ENCODE measurements at places on chromosomes 6 and 20.
A peak's percentile ranks its signal among the peaks of the same experiment; 100 is the strongest.

DNA sequence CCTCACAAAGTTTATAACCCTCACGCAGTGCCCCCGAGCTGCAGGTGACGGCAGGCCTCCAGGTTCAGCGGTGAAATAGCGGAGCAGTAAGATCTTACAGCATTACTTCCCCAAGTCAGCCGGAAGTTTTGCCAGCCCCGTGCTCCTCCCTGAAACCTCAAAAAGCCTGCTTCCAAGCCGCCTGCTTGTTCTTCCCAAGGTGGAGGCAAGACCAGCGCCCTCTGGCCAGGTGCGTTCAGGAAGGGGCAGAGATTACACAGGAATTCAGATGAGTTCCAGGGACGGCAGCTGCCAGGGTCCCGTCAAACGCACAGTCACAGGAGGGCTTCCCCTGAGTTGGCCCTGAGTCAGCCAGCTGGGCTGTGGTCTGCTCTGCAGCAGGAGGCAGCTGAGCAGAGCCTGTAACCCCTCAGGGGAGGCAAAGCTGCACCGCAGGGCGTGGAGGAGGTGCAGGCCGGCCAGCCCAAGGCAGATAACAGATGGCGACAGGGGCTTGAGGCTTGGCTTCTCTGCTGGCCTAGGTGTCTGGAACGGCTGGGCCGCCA, 124.1 kb upstream of the RPS6KA2 start:
- no peak for DNase-seq

DNA sequence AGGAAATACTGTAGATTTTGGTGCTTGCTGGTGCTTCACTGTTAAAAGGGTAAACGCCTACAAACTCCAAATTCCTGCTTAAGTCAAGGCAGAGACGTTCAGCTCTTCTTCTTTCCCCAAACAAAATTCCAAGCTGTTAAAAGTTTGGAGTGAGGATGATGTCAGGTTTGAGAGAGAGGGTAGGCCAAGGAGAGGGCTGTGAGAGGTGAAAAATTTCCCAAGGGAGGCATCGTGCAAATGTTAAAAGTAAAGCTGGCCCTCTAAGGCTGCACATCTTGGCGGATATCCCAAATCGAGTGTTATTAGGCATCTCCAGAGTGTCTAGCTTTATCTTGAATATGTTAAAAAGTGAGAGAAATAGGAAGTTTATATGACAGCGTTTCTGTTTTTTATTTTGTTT, 651.8 kb downstream of the QKI start:
- DNase-seq: no peak

DNA sequence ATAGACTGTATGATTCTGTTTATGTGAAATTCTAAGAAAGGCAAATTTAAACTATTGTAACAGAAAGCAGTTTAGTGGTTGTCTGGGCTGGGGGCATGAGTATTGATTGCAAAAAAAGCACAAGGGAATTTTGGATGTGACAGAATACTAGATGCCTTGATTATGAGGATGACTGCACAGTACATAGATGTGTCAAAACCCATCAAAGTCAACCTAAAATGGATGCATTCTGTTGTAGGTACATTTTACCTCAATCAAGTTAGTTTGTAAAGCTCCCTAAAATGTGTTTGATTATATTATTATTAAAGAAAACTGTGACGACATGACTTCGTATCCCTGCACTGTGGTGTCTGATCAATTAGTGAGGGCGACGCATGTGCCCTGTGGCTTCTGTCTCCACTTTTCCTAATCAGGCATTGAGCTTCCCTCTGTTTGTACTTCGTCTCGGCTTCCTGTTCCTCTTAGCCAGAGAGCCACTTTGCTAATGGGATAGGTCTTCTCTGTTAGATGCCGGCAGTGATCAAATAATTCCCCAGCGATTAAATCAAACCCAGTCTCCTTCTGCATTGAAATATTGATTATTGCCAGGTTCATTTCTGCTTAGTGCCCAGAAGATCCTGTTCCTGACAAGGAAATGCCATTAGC, 118.3 kb upstream of the GGTLC1 start:
- DNase-seq: no peak

- DNase-seq: no peak
Observed at GRCh38 chr6:43171707-43172103, 636 bp downstream of the SRF start.

DNA sequence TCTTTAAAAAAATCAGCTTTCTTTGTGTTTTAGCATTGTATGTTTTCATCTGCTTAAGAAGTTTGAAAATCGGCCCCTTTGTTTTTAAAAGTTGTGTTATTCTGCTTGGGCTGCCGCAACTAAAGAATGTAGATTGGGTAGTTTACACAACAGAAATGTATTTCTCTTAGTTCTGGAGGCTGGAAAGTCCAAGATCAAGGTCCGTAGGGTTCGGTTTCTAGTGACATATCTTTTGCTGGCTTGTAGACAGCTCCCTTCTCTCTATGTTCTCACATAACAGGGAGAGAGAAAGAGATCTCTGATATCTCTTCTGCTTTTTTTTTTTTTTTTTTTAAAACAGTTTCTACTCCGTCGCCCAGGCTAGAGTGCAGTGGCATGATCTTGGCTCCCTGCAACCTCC, 138.6 kb downstream of the TBC1D7 start:
- DNase-seq: no peak

DNA sequence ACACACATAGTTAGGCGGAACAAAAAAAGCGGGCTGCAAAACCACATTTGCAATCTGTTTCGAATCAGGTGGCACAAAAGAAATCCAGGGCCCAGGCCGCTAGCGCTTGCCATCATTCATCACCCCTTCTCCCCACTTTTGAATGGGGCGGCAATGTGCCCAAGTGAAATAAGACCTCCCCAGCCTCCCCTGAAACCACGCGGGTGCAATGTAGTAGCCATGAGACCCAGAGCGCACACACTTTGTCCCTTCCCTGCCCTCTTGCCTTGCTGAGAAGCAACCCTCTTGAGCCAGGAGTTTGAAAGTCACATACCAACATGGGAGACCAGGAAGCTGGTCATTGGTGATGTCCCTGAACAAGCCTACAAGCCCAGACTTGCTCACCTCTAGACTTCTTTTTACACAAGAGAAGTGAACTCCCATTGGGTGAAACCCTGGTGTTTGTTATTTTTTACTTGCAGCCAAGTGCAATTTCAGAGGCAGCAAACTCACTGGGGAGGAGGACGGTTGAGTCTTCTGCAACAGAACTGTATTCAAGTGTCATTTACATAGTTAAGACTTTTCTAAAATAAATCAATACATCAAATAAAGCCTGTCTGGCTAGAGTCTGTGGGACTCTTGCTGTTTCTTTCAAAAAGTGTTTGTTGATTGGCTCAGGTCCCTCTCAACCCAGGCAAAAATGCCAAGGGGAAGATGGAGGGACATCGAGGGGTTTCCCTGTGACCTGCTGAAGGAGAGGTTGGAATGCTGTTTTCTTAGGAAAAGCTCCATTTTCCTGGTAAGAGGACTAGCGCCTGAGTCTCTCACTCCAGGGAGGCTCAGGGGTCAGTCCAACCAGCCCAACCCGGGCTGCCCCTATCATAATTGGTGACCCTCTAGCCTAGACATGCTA, 138.1 kb upstream of the PTPN1 start:
- DNase-seq: no peak

GRCh38 chr6:101400326-101401135, 7.0 kb downstream of the GRIK2 start:
- DNase-seq: no peak

DNA sequence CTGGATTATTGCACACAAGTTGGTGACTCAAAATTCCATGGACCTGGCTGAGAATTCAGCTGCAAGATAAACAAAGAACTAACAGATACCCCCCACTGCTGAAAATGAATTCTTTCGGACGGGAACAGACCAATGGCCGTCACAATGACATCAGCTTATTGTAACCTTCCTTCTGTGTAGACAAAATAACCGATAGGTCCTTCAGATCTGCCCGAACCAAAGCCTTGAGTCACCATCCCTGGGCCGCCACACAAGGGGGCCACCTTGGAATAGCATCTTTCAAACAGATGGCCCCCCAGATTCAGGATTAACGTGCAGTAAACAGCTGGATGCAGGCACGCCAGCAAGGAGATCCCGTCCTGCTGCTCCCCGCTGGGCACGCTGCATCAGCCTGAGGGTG, 214.0 kb upstream of the EXOC2 start:
- DNase-seq: no peak

DNA sequence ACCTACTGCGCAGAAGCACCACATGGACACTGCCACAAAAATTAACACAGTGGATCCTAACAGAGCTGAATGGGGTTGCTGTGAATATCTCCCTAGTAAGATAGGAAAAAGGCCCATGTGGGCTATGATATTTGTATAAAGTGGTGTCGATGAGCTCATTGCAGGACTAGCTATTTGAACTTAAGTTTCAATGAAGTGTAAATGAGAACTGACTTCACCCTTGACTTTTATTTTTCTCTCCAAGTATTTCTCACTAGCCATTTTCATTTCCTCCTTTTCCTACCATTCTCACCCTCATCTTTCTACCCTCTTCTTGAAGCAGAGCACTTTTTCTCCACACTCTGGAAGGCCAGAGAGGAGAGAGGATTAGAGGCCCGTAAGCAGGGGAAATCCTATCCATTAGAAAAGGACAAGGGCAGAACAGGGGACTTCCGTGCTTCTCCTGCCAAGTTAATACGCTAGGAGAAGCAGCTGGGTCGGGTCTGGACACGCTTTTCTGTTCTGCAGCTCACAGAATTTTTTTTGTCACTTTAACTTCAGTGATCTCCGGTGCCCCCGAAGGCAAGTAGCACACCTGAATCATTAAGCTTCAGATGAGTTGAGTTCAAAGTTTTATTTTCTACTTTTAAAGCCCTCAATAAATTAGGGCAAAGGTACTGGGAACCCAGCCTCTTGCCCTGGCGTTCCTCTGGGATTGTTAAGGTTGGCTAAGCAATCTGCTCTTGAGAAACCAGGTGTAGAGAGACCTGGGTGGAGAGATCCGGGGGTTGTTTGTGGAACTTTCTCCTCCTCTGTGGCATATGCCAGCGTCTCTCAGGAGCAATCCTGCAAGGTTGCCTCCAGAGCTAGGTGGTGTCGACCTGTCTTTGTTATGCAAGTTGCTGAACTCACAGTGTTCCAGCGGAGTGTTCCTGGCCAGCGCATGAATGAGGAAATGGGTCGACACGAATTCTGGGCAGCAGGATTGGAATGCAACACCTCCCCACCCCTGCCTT, 56.2 kb upstream of the ARID1B start:
- no peak for DNase-seq

DNA sequence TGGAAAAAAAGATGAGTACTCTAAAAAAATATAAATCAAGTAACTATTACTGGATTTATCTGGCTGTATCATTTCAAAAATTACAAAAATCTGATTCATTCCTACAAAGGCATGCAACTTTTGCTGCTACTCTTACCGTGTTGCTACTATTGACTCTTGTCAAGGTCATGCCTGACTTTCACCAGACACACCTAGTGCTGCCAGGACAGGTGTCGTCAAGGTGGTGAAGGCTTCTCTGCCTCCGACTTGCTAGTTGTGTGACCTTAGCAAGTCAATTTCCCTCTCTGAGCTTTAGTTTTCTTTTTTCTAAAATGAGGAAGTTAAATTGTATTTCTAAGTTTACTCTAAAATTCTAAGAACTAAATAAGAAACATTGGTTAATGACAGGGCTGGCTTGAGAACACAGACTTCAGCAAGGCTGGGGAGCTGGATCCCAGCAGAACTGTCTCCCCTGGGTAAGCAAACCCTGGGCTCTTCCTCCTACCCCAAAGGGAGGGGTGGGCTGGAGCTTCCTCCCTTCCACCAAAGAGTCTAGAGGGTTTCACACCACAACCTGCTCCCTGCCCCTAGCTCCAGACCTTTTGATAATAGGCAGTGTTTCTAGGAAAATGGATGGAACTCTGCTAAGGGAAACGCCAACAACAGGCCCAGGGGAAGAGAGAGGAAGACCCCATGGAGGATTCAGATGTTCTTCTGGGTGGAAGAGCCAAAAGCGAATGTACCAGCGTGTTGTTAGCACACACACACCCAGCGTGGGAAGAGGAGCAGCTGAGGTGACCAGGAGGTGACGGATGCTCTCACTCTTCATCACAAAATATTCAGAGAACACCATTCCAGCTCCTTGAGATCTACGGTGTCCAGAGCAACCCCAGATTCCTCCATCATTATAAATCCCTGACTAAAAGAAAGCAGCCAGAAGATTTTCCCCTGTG, 47.9 kb upstream of the CITED2 start:
- no peak for DNase-seq

GRCh38 chr6:163655217-163656121, 241.0 kb downstream of the QKI start:
- DNase-seq: no peak

DNA sequence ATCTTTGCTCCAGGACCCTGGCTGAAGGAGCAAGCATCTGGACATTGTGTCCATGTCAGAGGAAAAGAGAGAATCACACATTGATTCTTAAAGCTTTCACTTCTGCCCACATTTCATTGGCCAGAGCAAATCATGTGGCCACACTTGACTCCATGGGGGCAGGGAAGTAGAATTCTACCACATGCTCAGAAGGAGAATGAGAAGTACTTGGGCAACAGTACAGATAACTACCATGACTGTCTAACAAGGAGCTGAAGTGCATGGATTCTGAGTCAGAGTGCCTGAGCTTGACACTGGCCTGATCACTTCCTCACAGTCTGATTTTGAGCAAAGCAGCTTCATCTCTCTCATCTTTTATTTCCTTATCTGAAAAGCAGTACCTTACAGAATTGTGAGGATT, 38.6 kb downstream of the GHRH start:
- DNase-seq: no peak

GRCh38 chr20:36217226-36217625, 19.1 kb upstream of the AAR2 start:
- no peak for DNase-seq

DNA sequence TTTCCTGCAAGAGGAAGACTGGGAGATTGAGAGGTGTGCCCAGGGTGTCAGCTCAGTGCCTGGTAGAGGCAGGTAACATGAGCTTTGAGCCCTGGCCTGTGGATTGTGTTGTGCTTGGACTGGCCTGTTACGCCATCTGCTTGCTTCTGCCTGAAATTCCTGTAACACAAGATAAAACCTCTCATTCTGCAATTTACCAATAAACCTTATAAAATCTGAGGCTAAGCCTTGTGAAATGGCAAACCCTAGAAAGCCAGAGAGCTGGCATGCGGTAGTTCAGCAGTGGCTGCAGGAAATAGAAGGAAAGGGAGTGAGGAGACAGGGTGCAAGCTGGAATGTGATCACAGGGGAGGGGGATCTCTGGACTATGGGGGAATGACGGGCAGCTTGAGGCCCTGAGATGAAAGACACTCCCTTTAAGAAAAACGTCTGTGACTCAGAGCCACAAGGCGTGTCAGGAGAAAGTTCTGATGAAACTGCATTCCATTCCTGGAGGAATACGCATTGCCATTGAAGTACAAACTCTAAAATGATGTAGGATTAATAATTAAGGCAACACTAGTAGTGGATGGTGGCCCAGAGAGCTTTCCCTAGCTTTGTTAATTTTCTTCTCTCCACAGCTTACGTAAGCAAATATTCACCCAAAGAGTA, 26.3 kb upstream of the TFAP2A start:
- DNase-seq: no peak

- DNase-seq: no peak
Observed at GRCh38 chr6:166949528-166950442, 6.6 kb downstream of the RNASET2 start.

GRCh38 chr6:166977621-166978525, 21.3 kb upstream of the CEP43 start:
- peak; percentile 18 for DNase-seq
